ENCODE measurements at places on chromosomes 16 and 17.

GRCh38 chr17:10610884-10611283 is 46.2 kb downstream of the MYH3 start:
- DNase-seq = no peak

GRCh38 chr17:71052971-71053370 is 883.6 kb downstream of the KCNJ2 start:
- no peak for DNase-seq

- no peak for DNase-seq
Observed at GRCh38 chr16:3321816-3322215, 16.5 kb downstream of the ZNF75A start.

DNA sequence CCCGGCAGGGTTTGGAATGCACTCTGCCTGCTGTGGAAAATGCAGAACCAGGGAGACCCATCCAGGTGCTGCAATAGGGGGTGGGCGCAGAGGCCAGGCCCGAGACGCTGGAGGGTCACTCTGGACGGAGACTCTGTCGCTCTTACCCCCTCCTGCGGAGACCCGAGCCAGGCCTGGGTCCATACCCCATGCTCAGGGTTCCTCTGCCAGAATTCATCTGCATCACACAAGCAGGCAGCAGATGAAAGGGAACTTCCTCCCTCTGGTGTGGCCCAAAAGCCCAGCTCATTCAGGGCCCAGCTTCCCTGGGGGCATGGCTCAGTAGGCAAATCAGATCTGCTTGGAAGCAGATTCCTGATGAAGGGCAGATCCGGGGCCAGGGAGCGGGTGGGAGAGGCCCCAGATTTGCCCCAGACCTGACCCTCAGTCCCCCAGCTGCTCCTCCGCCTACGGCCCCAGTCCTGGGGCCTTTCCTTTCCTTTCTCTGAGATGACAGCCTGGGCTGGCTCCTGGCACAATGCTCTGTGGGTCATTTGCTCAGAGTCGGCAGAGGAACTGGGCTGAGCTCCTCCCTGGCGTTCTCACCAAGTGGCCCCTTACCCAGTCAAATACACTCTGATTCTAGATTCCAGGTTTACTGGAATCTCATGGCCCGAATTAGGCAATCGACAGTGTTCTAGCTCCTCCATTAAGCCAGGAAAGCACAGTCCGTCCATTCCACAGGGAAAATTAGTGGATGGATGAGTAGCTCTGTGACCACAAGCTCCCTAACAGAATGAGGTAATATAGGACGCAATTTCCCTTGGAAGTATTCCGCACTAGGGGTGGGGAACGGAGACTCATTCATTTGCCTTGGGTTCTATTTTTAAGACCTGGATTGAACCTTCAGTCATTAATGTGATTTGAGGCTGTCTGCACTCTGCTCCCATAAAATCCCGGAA is 19.1 kb upstream of the RASD1 start:
- DNase-seq = no peak

GRCh38 chr16:77579351-77579891 is 142.9 kb upstream of the NUDT7 start:
- DNase-seq = no peak

- no peak for DNase-seq
Observed at GRCh38 chr16:82625066-82625968, 1.5 kb upstream of the CDH13 start.

DNA sequence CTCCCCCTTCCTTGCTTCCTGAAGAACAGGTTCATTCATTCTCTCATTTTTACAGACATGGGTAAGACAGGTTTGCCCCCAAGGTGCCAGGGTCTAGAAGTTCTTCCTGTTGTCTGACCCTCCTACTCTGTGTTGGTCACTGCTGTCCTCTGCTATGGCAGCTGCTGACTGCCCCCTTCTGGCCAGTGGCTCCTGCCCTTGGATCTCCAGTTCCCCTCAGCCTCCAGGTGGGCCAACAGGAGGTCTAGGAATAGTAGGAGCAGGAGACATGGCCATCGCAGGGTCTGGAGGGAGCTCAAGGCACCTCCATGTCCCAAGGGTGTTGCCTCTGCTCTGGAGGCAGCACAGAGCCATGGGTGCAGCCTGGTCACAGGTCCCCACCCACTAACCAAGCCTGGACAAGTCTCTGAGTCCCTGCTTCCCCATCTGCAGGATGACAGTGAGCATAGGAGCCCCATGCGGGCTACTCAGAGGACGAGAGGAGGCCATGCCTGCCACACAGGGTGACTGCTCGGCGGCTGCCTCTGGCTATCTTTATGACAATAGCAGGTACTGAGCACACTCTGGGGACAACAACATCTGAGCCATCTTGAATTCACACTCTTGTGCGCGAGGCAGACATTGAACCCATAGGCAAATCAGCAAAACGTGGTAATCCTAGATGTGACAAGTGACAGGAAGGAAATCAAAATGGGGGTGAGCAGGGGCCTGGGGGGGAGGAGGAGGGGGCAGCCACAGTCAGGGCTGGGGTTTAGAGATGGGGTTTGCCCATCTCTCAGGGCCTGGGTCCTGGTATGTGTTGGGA is 27.0 kb upstream of the NXPH3 start:
- no peak for DNase-seq

DNA sequence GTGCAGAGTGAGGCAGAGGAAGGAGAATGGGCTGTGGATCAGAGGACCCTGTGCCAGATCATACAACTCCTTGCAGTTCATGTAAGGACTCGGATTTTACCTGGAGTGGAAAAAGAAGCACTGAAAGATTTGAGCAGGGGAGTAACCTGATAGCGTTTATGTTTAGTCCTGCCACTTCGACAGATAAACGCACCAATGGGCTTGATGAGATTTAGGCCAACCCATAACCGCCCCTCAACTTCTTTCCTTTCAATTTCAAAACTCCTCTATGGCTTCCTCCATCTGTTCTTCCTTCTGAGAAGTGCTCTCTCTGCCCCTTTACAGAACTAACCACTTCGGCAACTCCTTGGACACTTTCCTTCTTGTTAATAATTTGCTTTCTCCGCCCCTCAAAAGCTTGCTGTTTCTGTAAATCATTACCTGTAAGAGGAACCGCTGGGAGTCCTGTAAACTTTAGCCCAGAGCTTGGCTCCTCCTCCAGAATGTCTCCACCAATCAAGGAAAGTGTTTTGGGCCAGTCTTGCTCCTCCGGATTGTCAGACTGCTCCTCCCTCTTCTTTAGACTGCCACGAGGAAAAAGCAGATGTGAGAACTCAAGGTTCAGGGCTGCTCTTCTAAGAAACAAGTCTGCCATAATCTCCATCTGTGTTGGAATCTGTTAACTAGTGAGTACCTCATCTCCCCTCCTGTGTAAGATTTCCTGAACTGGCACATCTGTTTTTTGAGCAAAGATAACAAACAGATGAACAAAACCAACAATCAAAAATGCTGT is at the start of gene ACSM3:
Gene ACSM3 (plus strand): TSS at position 554 of the 772 bp plus-strand sequence. CDS start 6,021 bp downstream, outside the sequence.
- peak; percentile 59 for DNase-seq

GRCh38 chr16:67885545-67885944 is 860 bp downstream of the NRN1L start:
- no peak for DNase-seq

DNA sequence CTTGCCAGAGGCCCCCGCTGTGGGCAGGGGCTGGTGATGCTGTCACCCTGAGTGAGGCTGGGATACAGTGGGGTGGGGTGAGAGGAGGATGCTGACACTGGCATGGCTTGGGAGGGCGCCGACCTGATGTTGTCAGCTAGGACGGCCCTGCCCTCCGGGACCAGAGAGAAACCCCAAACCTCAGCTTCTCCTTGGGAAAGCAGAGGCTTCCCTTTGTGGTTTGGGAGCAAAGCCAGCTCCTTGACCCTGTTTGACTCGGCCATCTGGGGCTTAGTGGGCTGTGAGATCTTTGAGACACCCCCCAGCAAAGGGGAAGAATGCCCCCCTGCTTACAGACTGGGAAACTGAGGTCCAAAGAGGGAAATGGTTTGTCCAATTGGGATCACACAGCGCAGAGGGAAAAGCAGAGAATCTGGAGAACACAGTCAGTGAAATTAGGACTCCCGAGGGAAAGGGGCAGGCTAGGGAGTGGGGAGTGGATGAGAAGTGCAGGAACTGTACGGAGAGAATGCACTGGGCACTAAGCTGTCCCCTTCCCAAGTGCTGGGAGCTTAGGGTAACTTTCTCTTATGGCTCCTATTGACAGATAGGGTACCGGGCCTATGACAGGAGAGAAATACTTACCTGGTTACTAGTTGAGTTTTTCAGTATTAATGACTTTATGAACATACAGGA is 40.7 kb upstream of the DLX4 start:
- DNase-seq = no peak

DNA sequence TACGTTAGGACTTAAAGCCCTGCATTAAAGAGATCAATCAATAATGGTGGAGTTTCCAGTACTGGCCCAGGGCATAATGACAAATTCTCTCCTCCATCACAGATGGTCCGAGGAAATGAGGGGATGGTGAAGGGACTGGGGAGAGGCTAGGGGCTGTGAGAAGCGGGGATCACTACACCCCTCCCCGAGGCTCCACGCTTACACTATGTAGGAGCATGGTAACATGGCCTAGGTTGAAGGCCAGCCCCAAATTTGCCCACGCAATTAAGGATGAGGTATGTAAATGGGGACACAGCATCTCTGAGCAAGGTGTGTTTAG is 8.0 kb upstream of the AKTIP start:
- no peak for DNase-seq

- no peak for DNase-seq
Observed at GRCh38 chr17:51014129-51014528, 106.5 kb downstream of the SPAG9 start.

DNA sequence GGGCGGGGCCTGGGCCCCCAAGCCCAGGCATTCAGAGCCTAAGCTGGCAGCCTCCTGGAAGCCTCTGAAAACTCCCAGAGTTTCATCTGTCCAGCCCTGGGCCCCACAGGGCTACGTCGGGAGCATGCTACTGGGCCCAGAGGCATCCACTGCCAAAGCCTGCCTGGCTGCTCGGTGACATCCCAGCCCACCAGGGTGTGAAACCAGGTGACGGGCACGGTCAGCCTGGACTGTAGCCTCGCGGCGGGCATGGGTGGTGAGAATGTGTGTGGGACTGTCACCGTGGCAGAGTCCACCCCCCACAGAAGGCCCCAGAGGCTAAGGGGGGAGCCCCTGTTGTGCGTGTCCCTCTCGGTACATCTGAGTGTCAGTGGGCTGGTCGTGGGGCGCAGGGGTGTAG is 25.6 kb upstream of the AATK start:
- DNase-seq = no peak

DNA sequence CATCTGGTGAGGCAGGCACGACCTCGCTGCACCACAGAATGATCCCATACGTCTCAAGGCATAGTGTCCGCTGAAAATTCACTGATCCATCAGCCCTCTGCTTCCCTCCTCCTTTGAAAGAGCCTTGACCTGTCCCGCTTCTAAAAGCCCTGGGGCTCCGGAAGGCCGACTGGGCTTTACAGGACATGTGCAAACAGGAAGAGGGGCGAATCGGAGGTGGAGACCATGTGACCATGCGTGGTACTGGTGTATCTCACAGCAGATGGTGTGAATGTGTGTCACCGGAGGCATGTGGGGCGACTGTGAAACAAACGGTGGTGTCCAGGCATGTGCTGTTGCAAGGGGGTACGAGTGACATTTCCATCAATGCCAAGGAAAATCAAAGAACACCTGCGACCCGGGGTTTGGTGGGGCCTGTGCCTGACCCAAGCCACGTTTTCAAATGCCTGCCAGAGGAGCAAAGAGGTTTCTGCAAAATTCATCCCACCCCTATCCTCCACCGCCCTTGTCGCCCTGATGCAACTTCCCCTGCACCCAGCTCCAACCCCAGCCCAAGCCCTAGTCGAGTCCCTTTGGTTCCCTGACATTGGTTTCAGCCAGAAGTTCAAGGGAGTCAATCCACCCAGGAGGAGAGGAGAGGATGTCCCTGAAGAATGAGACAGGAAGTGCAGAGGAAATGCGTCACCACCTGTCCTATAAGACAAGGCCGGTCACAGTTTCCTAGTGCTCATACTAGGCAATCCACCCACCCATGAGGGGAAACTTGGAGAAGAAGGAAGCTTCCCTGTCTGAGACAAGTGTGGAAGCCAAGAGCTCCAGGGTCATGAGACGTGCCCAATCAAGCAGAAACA is 5.9 kb upstream of the KCNJ18 start:
- DNase-seq = no peak

DNA sequence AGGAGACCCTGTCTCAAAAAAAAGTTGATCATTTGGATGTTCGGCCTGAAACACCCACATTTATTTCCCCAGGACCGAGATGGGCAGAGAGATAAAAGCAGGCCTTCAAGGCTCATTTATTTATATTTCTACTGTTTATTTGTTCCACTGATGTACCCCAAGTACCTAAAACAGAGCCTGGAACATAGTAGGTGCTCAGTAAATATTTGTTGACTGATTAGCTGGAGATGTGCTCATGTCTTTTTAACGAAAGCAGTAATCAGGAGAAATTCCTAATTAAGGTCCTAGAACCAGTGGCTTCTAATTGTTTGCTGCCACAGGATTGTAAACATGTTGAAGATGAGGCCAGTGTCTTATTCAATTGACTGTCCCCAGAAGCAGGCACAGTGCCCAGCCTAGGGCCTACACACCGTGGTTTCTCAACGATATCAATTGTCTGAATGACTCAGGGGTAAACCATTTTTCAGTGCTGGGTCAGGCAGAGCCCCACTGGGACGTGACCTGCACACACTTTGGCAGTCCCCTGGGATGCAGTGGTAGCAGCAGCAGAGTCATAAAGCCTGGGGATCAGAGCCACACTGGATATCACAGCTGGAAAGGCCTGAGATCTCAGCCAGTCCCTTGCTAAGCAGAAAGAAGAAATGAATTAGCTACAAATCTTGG is 34.8 kb downstream of the SOST start:
- no peak for DNase-seq

DNA sequence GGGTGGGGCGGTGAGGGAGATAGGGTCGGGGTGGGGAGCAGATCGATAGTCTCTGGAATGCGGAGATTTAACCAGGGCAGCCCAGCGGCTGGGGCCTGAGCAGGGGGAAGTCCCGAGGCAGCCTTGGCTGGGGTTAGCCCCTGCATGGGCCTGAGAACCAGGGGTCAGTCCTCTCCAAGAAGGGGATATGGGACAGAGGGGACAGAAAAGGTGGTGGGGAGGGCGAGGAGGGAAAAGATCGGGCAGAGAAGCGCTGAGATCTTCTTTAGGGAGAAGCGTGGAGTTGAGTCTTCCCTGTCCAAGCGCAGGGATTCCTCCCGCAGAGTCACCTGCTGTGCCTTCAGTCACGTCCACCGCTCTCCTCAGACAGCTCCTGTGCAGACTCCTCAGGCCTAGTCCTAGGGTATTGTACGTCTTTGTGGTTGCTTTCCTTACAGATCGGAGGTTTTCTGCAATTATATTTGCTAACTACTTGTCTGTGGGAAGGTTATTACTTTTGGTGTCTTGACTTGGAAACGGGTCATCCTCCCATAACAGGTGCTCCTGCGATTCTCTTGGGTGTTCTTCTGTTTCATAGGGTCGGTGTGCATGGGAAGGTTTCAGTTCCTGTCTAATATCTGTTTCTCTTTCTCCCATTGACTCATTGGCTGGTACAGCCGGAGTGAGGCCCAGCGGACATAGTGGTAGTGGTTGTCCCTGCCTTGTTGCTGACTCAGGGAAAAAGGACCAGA is 952 bp downstream of the CD300A start:
- DNase-seq = peak; percentile 45

GRCh38 chr17:37050920-37051319 is 102.2 kb downstream of the AATF start:
- DNase-seq = no peak

- DNase-seq = peak; percentile 71
Observed at GRCh38 chr17:77425791-77426641, 285.2 kb downstream of the SEC14L1 start.
